ENCODE measurements at places on chromosomes 6 and 20.

DNA sequence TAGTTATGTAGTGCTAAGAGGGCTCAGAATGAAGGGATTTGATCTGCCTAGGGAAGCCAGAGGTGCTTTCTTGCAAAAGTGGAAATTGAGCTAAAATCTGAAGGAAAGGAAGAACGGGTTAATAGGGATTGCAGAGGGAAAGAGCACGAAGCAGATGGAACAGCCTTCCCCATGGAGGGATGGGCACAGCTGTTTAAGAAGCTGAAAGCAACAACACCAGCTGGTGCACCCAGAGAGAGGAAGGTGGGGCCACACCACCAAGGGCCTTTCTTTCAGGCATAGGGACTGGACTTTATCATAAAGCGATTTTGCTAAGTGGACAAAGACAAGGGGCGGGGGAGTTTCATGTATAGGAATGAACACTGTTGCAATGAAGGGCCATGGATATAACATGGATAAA is 65.8 kb upstream of the SNRPB2 start:
- peak; percentile 96 for DNase-seq

- no peak for DNase-seq
Measured at GRCh38 chr20:2295886-2296515, at the start of gene TGM3. TGM3 (plus strand) TSS chr20:2296001; CDS start chr20:2296064, 63 bp downstream.

- DNase-seq: no peak
Measured at GRCh38 chr20:38184101-38184500, 19.0 kb upstream of the TGM2 start.

DNA sequence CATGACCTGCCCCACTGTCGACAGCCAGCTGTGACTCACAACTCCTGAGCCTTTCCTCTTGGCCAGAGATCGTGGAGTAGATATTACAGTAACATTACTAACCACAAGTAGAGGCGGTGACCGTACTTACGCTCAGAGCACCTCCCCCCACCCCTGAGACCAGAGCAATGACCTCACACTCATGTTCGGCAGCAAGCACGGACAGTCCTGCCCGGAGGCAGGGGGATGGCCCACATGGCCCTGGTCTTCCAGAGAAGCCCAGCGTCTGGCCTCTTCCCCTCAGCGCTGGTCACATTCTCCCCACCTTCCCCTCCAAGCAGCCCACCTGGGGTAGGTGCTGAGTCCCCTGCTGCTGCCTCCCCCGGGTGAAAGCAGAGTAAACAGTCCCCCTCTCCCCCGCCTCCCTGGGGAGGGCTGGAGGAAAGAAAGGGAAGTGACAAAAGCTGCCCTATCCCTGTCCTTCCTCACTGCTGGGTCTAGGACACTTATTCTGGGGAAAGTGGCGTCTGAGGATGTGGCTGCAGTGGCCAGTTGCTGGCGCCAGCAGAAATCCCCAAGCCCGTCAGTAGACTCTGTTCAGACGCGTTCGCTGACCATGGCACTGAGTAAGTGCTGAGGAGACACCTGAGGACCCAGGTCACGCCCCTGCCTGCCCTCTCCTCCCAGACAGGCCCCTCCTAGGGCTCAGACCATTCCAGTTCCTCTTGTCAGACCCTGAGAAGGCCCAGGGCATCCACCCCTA is 68.5 kb downstream of the MRPL14 start:
- no peak for DNase-seq

DNA sequence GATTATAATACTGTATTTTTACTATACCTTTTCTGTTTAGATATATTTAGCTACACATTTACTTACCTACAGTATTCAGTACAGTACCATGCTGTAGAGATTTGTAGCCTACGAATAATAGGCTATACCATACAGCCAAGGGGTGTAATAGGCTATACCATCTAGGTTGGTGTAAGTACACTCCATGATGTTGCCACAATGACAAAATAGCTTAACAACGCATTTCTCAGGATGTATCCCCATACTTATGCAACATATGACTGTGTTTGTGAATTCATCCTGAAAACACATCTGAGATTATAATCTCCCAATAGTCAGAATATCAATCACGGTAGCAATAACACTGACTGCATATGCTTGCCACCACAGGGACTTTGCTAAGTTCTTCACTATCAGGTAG is 20.7 kb downstream of the B4GALT5 start:
- DNase-seq: no peak

DNA sequence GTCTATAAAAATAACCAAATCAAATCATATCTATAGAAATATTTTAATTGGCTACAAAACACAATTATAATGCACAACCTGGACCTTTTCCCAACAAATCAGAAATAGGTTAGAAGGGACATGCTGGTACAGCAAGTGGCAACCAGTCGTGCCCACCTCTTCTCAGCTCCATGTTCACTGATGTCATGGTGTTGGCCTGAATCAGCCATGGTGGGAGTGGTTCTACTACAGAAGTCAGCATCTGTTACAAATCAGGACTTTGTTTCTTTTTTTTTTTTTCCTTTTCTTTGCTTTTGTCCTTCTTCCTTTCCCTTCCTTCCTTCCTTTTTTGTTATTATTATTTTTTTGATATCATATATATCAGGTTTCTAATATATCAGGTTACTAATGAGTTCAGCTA is 91.2 kb downstream of the RALGAPA2 start:
- DNase-seq: no peak

DNA sequence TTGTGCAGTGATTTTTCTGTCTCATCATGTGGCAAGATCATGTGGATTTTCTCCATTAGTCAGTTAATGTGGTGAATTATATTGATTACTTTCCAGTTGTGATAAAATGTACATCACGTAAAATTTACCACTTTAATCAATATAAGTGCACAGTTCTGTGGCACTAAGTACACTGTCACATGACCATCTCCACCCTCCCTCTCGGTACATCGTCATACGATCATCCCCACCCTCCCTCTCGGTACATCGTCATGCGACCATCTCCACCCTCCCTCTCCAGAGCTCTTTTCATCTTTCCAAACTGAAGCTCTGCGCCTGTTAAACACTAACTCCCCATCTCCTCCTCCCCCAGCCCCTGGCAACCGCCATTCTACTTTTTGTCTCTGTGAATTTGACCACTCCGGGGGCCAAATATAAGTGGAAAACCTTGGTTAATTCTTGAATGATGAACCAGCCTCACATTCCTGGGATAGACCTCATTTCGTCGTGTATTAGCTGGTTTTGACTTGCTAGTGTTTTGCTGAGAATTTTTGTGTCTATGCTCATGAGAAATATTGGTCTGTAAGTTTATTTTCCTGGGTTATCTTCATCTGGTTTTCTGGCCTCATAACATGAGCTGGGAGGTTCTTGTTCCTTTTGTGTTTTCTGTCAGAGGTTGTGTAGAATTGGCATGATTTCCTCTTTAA is 10.8 kb downstream of the NTSR1 start:
- no peak for DNase-seq

DNA sequence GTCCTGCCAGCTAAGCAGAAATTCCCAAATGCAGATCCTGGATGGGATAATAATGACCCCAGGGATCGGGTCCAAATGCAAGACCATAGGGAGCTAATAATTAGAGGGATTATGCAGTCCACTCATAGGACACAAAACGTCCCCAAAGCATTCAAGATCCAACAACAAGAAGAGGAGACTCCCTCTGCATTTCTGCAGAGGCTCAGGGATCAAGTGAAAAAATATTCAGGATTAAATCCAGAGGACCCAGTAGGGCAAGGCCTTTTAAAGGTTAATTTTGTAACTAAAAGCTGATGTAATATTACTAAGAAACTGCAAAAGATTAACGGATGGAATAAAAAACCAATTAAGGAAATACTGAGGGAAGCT is 22.2 kb downstream of the HLA-A start:
- DNase-seq: no peak

GRCh38 chr6:90274451-90275030 is 22.1 kb downstream of the BACH2 start:
- DNase-seq: no peak
